ENCODE measurements at places on chromosomes 16 and 17.

DNA sequence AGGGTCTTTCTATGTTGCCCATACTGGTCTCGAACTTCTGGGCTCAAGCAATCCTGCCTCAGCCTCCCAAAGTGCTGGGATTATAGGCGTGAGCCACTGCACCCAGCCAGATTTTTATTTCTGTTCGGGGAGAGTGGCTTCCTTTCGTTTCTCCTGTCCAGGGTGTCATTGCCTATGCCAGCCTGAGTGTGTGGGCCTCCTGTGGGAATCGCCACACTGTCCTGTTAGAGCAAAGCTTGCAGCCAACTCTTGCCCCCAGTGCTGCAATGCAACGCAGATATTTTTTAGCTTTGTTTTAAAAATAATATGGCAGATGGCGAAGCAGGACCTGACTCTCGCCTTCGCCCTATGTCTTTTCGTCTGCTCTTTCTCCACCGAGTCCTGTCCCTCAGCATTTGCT, 395.0 kb downstream of the SNX29 start:
- DNase-seq: no peak

GRCh38 chr16:71353736-71354135, 4.8 kb upstream of the CALB2 start:
- DNase-seq: no peak

GRCh38 chr17:28807925-28808634, 34.5 kb downstream of the FAM222B start:
- DNase-seq: peak; percentile 70

GRCh38 chr16:57303910-57304168, 19.4 kb upstream of the PLLP start:
- DNase-seq: no peak

DNA sequence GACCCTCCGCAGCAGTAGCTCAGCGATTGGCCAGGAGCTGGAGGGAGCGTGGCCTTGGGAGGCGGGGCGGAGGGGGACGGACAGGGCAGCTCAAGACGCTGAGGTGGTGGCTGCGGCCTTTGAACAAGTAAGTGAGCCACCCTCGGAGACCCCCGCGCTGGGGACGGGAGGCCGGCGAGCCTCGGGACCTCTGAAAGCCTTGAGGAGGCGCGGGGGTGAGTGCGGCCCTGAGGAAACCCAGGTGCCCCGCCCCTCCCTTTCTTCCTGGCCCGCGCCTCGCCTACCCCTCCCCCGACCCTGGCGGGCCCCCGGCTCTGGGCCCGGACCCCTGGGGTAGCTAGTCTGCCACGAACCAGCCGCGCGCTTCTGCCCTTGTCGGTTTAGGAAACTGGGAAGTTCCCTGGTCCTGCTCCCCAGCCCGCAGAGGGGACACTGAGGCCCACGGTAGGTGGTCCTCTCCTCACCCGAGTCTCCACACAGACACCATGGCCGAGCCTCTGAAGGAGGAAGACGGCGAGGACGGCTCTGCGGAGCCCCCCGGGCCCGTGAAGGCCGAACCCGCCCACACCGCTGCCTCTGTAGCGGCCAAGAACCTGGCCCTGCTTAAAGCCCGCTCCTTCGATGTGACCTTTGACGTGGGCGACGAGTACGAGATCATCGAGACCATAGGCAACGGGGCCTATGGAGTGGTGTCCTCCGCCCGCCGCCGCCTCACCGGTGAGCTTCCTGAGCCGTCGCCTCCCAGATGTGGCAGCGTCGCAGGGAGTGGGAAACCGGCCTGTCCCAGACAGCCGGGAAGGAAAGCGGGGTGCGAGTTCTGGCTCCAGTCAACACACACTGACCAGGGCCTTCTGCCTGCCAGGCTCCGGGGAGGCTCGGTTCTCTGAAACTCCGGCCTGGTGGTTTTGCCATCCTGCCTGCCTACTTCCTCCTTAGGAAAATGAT, at the start of gene MAPK7:
MAPK7 (plus strand) TSS at position 83 of the 945 bp plus-strand sequence; CDS start at position 486, 403 bp downstream.
- DNase-seq: no peak

DNA sequence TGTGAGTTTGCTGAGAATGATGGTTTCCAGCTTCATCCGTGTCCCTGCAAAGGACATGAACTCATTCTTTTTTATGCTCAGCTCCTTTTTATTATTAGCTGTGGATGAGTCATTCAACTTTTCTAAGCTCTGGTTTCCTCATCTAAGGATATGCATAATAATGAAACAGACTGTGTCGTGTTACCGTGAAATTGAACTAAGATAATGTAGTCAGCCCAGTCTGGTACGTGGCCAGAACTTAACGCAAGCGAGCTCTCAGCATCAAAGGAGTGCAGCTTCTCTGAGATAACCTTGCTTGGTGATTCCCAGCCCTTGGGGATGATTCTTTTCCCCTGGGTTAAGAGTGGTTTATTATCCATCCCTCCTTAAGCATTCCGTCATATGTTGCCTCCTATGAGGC, 454.3 kb upstream of the EEF2KMT start:
- DNase-seq: no peak

- DNase-seq: peak; percentile 61
Observed at GRCh38 chr17:12637015-12637414, 28.7 kb upstream of the MYOCD start.

GRCh38 chr16:21645261-21645721, 7.1 kb downstream of the IGSF6 start:
- DNase-seq: no peak

- no peak for DNase-seq
Observed at GRCh38 chr16:1450218-1450617, 5.9 kb upstream of the CCDC154 start.

GRCh38 chr17:35895636-35896587, 15.8 kb upstream of the CCL5 start:
- no peak for DNase-seq

DNA sequence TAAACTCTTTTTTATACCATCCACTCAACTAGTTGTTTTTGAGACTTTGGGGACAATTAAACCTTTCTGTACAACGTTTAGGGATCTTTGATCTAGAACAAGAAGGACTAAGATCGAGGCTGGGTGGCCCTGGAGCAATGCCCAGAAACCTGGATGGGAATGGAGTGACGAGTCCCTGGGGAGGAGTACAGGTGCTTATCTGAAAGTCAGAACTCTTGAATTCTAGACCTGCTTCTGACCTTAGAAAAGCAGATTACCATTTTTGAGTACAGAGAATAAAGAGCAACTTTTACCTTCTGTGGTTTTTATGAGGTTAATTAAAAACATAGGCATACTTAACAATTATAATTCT, 17.8 kb downstream of the UBE2Z start:
- no peak for DNase-seq

- no peak for DNase-seq
Observed at GRCh38 chr16:57663917-57664661, 4.0 kb upstream of the ADGRG3 start.

DNA sequence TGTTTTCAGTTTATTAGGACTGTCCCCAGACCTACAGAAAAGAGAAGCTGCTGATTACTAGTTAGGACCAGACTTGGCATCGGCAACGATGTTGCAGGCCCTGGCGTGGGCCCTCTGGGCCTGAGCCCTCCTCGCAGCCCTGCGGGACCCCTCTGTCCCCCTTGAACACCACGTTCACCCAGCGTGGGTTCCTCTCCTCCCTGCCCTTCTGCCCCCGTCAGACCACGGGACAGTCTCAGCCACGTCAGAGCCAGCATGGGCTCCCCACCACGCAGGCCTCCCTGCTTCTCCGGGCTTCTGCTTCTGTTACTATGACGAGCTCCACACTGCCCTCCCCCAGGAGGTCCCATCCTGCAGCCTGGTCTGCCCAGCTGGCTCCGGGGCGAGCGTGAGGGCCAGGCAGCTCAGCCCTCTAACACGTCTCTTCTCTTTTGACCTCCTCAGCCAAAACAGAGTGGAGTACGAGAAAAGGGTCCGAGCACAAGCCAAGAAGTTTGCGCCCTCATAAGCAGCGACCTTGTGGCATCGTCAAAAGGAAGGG, 9.1 kb upstream of the BAIAP3 start:
- no peak for DNase-seq

GRCh38 chr16:9300252-9300651, 208.8 kb downstream of the HAPSTR1 start:
- DNase-seq: no peak

DNA sequence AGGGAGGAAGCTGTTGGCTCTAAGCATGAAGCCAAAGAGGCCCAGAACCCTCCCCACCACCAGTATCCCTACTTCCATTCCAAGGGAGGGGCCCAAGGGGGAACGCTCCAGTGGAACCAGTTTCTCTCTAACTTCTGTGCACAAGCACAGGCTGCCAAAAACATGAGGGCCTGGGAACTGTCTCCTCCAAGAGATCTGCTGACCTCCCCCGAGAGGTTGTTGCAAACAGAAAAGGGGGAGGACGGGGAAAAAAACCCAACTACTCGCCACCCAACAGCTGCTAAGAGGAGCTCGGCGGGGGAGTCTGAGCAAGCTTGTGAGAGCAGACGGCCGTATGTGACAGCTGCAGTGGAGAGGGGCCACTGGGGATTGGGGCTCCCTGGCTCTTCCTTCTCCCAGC, 15.7 kb upstream of the SLC35B1 start:
- no peak for DNase-seq

GRCh38 chr16:11630046-11630767, 38.0 kb upstream of the SNN start:
- no peak for DNase-seq

GRCh38 chr16:81530814-81531213, 86.2 kb downstream of the CMIP start:
- DNase-seq: no peak

DNA sequence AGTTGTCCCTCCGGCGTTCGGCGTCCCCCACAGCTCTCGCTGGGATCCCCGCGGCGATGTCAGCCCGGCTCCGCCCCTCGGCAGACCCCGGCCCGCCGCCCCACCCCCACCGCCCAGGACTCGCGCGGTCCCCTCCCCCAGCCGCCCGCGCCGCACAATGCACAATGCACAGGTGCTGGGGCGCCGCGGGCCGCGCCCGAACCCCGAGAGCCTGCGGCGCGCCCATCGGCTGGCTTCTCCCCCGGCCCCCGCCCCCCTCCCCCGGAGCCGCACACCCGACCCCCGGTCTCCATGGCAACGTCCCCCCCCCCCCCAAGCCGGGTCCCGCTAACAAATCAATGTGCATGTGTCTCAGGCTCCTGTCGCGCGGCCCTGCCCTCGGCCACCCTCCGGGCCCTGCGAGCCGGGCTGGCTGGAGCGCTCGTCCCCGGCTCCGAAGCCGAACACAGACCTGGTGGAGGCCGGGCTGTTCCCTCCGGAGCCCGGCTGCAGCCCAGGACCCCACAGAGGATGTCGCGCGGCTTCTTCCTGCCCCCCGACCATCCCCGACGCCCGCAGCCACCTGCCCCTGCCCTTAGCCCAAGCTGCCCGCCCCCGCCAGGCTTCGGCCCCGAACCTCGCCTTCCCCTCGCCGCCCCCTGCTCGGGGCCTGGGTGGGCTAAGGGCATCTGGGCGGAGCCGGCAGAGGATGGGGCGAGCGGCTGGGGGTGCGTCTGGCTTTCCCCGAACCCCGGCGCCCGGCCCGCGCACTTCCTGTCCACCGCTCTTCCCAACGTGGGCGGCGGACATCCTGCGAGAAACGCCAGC, 818 bp upstream of the CBX8 start:
- no peak for DNase-seq

- no peak for DNase-seq
Observed at GRCh38 chr17:4931963-4932362, at the start of gene GP1BA. GP1BA (plus strand) TSS chr17:4932277; CDS start chr17:4932605, 328 bp downstream.

DNA sequence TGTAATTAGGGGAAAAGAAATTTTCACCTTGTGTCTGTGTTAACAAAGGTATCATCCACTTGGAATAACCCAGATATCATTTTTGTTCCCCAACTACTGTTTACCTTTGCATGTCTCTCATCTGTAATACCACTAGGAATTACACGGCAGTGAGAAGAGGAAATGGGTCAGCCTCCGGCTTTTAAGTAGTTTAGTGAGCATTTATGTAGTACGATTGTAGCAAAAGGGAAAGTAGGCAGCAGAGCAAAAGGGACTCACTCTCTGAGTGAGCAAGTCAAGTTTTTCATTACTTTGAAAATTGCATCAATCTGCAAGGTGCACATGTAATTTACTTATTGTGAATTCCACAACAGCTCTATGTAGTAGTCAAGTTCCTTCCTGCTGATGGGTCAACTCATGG, 11.2 kb downstream of the PHF12 start:
- no peak for DNase-seq

DNA sequence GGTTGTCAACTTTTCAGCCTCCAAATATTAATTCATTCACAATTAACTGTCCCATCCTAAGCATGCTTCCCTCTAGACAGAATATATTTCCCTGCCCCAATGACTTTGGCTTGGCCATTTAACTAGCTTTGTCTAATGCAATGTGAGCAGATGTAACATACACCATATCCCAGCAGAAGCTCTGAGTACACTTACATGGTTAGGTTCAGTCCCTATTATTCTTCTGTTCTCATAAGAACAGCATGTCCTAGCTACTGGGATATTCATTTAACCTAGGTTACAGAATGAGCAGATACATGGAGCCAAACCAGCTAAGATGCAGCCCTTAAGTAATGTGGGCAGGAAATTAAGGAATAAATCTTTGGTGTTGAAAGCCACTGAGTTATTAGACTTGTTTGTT, 31.8 kb downstream of the MED13 start:
- no peak for DNase-seq
